ENCODE measurements at places on chromosomes 7 and 10. TPM values are rescaled to one million over a fixed set of nuclear protein-coding genes. Genes with fewer than 3 reads are reported as not detected.
A peak's percentile ranks its signal among the peaks of the same experiment; 100 is the strongest.

DNA sequence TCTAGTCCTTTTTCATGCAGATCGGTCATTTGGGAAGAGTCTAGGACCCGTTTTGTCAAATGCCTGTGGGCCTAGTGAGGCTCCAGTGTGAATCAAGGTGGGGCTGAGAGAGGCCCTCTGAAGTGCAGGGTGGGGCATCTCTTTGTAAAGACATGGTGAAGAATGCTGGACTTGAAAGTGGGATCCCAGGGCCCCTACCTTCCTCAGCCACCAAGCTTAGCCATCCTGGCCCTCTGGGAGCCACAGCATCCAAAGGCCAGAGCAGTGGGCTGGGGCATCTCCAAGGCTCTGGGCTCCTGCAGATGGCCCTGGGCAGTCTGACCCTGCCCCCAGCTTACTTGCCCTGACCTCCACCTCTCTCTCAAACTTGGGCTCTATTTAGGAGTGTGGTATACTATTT, 78.5 kb downstream of the ADCY1 start:
- DNase-seq: no peak

GRCh38 chr10:132499367-132499685, 38.3 kb upstream of the INPP5A start:
- DNase-seq: peak; percentile 1

GRCh38 chr10:113520690-113521474, 32.0 kb upstream of the HABP2 start:
- DNase-seq: peak; percentile 56

GRCh38 chr10:35442028-35442427, 105.7 kb downstream of the CCNY start:
- peak; percentile 37 for DNase-seq

DNA sequence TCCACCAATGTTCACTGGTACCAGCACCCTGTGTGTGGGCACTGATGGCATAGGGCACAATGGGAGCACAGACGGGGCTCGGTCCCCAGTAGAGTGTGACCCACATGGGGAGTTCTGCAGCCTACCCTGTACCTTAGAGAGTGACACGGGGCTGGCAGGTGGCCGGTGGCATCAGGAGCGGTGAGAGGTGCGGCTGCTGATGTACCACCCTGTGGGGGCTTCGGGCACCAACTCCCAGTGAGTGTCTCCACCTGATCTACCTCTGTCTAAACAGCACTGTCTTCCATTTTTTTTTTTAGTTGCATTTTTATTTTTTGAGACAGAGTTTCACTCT, 4.1 kb downstream of the JAKMIP3 start:
- no peak for DNase-seq

The OR2A42 gene
- total RNA-seq: not detected

- DNase-seq: no peak
Observed at GRCh38 chr7:49660170-49660783, 113.2 kb upstream of the VWC2 start.

DNA sequence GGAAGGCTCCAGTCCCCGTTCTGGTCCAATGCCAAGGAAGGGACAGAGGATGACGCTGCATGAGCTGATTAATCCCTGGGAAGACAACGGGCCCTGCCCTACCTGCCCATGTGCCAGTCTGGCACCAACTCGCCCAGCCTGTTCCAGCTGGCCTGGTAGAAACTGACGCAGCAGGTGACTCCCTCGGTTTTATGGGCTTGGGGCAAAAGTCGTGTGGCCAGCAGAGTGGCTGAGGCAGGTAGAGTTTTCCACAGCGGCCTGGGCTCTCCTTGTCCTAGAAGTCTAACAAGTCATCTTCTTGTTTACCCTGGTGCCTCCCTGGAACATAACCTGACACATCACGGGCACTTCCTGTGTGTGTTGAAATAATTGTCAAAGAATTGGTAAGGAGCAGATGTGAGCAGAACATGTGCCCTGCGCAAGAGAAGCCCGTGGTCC, 20.4 kb upstream of the LMTK2 start:
- DNase-seq: no peak

The PIP gene
- total RNA-seq: not detected

The NAMPT gene
- total RNA-seq: 1,205 TPM

- DNase-seq: no peak
Observed at GRCh38 chr7:3917436-3917835, 616.4 kb downstream of the SDK1 start.

GRCh38 chr7:20113427-20114027, 103.7 kb downstream of the MACC1 start:
- DNase-seq: no peak

DNA sequence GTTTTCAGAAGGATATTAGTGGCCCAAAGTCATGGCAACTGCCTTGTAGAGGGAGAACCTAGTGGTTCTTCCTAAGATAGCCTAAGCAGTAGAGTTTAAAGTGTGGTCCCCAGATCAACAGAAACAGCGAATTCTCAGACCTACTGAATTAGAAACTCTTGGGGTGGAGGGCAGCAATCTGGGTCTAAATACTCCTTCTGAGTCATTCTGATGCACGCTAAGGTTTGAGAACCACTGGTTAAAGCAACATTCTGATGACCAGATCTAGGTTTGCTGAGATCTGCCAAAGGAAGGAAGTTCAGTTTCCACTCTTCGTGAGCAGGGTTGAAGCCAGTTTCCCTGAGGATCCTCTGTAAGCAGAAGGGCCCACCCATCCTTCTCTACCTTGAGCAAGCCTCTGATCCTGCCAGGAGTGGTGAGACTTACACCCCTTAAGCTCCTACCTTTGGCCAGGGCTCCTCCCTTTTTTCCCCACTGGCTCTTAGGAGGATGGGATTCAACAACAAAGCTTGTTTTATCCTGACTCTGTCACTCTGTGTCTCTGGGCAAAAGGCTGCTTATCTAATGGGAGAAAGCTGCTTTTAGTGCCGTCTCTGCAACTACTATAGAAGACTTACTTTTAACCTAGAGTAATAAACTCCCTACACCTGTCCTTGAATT, 26.8 kb upstream of the TRUB1 start:
- DNase-seq: no peak

DNA sequence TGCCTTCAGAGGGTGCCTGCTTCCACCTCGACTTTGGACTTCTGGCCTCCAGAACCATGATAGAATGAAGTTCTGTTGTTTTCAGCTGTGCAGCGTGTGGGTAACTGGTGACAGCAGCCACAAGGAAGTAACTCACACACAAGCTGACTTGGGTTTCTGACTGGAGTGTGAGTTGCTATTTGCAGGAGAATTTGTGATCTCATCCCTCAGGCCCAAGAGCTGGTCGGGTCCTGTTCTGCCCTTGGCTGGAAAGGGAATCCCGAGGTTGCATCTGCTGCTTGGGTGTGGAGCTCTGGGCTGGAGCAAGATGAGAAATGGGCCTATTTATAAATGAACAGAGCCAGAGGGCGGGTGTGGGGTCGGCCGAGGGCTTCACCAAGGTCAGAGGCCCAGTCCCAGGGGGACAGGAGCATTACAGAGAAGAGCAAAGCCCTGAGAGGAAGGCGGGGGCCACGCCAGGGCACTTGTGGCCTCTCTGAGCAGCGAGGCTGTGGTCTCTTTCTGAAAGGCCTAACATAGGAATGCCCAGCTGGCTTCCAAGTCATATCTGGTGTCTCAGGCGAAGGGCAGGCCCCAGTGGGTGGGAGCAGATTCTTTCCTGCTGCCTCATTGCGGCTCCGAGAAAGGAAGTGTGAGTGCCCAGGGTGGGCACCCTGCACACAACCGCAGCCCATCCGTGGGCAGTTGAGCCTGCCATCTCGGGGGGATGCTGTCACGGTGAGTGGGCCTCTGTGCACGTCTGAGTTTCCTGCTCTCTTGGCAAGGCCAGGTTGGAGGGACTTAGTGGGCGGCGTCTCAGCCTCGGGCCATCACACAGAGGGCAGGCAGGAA, 26.5 kb upstream of the C10orf71 start:
- DNase-seq: no peak

- no peak for DNase-seq
Observed at GRCh38 chr10:98251399-98251798, 16.6 kb downstream of the LOXL4 start.

DNA sequence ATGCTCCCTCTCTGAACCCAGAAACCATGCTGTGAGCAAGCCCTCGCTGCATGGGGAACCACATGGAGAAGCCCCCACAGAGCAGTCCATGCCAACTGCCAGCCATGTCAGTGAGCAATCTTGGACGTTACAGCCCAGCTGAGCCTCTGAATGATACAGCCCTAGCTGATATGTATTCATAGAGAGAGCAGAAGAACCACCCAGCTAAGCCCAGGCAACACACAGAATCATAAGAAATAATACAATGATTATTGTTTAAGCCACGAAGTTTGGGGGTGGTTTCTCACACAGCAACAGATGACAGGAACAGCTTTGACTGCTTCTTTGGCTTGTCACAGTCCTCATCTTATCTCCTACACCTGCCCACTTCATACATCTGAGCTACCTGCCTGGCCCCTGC, 32.5 kb upstream of the CARD11 start:
- DNase-seq: no peak

- DNase-seq: no peak
Observed at GRCh38 chr7:146479040-146479439, 362.4 kb downstream of the CNTNAP2 start.

- DNase-seq: no peak
Observed at GRCh38 chr7:50164559-50165170, 71.6 kb upstream of the ZPBP start.

All from activated CD4-positive, alpha-beta T cell treated with anti-CD3 and anti-CD28 coated beads for 36 hours (primary cell).